DMS153 (cell line): ENCODE measurements at places on chromosomes 12 and 14.

- DNase-seq = no peak
Observed at GRCh38 chr12:122022393-122023338, 982 bp downstream of the BCL7A start.

GRCh38 chr12:58433959-58434358, 486.3 kb downstream of the LRIG3 start:
- no peak for DNase-seq

- DNase-seq = no peak
Observed at GRCh38 chr14:55965851-55966250, 152.4 kb upstream of the PELI2 start.

DNA sequence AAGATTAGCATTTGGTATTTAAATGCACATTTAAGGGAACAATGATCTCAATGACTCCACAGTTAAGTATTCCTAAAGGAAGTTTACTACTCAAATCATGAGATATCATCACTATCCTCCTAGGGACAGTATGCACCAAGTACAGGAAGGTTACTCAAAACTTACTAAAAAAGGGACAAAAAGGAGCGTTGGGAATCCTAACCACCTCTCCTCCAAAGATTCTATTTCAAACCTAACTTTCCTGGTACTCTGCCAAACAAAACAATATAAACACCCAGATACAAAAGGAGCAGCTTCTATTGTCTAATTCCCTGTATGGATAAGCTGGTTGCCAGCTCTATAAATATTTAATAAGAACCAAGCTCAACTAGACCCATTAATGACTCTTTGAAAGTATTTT, 377.7 kb downstream of the NUAK1 start:
- DNase-seq = peak; percentile 8
